Fibroblast of skin of right biceps (primary cell): ENCODE measurements at places on chromosomes 3 and 15.

GRCh38 chr3:59386165-59386564 is 336.3 kb upstream of the CFAP20DC start:
- DNase-seq, result no peak

DNA sequence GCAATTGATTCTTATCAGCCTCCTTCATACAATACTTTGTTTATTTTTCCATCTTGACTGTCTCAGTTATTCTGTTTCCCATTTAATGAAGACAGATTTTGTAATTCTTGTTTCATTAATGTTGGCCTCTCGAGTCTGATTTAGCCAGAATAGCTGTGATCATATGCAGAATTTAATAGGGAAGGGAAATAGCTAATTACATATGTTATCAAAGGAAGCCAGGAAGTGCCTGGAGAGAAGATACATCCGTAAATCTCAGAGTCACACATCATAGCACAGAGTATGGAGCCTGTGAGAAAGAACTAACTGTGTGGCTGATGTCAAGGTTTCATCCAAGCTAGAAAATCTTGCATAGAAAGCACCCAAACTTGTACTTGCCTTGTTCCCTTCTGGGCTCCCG is 288.9 kb upstream of the SLCO3A1 start:
- no peak for DNase-seq

DNA sequence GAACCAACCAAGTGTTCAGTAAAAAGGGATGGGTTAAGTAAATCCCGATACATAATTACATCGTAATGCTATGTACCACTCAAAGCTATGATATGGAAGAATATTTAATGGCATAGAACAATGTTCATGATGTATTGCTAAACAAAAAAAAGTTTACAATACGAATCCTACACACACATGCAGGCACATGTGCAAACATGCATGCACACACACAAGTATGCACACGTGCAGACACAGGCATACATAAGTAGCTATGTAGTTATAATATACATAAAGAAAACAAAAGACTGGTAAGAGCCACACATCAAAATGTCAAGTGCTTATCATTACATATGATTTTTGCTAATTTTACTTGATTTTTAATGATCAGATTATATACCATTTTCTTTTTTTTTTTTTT is 74.2 kb downstream of the ARRDC4 start:
- DNase-seq, result no peak

- no peak for DNase-seq
Observed at GRCh38 chr3:62987721-62988120, 112.5 kb upstream of the CADPS start.

DNA sequence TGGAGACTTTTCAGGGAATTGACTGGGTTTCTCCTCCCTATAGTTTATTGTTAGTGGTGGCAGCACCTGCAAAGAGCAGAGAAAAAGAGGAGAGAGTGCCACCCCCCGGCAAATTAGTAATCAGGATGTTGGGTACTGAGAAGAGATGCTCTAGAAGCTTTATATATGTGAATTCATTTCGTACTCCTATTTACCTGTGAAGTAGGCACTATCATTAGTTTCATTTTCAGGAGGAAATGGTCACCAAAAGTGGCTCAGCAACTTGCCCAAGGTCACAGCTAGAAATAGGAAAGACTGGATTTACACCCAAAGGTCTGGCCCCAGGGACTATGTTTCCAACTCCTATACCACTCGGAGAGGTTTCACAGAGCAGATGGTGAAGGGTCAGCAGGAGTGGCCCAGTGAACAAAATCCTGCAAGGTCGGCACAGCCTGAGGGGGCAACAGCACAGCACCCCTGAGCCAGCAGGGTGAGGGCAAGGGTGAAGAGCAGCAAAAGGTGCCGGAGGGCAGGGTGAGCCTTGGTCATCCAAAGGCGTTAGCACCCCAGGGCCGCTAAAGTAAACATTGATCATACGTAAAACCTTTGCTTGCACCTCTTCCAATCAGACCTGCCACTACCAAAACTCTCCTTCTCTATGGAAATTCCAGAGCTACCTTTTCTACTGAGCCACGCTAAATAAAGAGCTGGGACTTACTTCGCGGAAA is 23.6 kb downstream of the VGLL4 start:
- no peak for DNase-seq

DNA sequence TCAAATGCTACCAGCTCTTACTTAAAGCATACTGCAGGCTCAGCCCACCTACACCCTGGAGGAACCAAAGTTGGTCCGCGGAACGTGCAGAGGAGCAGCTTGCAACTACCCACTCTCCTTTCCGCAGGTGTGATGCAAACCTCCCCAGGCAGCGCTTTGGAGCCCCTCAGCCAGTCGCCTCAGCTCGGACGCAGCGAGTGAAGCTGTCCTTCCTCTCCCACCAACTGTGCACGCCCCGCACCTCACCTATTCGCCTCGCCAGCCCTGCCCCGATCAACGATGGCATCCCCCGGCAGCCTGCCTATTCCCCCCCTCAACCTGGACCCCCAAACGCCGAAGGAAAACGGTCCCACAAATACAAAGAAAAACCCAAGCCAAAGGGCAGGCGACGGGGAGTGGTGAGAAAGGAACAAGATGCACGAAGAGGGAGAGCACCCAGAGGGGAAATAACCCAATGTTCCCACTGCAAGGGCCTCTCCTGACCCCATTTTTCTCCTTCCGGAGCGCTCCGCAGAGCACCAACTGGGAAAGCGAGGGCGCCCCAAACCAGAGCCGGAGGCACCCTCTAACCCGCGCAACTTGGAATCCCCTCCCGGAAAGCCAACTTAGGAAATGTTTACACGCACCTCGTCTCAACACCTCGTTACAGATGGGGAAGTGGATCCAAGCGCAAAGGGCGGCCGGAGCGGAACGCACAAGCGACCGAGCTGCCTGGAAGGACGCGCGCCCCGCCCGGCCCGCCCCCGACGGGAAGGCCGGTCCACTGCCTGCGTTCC is 665 bp downstream of the GLB1 start:
- peak; percentile 39 for DNase-seq

GRCh38 chr3:176587089-176587488 is 610.2 kb downstream of the TBL1XR1 start:
- no peak for DNase-seq

- DNase-seq, result no peak
Observed at GRCh38 chr3:128415773-128416577, 50.7 kb downstream of the DNAJB8 start.

DNA sequence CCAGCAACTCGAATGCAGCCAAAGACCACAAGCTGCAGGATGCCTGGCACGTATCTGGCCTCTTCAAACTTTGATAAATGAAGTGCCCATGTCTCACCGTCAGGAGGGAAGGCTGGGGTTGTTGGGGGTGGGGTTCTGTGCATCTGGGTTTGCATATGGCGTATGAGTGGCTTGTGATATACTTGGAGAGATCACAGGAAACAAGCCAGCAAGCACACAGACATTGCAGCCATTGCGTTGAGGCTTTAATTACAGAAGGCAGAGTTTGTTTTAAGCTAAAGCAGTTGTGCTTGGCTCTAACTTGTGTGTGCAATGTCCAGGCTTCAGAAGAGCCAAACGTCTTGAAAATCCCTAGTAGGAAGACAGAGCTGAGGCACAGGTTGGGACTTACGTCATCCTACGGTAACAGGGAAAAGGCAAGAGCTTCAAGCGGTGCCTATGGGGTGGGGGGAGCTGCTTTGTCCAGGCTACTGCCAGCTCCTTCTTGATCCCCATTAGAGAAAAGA is 109.2 kb downstream of the ASB7 start:
- DNase-seq, result peak; percentile 26

GRCh38 chr3:48276911-48277641 is 36.2 kb downstream of the ZNF589 start:
- DNase-seq, result no peak

DNA sequence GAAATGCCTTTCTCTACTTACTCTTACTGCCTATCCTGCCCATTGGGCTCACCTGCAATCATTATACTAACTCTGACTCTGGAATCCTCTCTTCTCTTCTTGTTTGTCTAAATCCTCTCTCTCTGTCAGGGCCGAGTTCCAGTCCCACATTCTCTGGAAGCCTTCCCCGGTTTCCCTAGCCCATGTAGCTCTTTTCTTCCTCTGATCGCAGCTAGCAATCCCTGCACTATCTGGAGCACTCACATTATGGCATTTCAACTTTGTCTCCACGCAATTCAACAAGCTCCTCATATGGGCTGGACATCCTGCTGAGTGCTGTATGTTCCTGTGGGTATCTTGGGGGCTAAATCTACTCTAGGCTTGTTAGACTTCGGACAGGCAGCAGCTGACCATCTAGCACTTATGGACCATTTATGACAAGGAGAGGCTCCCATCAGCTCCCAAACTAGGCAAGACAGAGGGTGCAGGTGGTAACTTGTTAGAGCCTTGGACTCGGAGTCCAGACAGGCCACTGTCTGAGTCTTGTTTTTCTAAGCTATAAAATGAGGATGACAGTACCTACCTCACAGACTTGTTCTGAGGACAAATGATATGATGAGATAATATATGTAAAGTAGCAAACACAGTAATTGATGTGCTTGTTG is 58.3 kb downstream of the EPHB3 start:
- DNase-seq, result no peak

- peak; percentile 38 for DNase-seq
Observed at GRCh38 chr3:188185717-188186251, 31.8 kb downstream of the LPP start.

DNA sequence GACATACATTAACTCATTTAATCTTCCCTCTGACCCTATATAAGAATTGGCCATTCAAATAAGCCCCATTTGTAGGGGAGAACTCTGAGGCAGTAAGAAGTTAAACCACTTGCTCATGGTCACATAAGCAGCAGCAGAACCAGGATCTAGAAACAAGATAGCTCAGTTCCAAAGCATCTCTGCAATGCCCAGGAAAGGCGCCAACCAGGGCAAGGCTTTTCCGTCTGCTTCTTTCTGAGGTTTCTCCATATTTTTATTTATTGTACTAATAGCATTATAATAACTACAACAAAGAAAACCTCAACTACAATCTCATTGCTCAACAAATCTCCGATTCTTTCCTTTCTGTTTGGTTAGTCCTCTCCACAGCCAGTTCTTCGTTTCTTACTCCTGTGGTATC is 4.3 kb upstream of the UBE2E2 start:
- no peak for DNase-seq

DNA sequence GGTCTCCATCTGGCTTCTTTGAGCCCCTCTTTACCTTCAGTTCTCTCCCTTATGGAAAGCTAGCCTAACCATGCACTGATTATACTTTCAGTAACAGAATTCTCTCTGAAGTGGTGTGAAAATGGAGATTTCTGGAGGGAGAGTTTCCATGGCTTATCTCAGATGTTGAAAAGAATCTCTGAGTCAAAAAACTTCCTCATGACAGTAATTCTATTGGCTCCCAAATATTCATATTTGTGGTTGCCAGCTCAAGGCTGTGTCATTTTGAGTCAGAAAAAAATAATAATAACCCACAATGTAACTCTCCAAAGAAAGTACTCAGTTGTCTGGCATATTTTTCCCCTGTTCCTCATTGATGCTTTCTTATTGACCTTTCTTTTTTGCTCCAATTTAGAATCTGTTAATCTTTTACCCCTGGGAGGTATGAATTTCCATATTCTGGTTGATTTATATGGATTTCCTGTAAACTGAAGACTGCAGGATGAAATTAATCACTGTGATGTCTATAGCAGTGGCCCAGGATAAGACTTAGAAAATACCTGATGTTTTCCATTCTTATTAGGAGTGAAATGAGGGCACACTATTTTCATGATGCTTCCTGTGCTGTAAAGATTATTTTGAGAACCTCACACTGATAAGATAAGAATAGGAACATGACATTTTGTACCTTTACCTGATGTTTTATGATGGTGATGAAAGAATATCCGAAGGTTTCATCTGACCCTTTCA is 149.5 kb upstream of the EPHA3 start:
- DNase-seq, result peak; percentile 96

DNA sequence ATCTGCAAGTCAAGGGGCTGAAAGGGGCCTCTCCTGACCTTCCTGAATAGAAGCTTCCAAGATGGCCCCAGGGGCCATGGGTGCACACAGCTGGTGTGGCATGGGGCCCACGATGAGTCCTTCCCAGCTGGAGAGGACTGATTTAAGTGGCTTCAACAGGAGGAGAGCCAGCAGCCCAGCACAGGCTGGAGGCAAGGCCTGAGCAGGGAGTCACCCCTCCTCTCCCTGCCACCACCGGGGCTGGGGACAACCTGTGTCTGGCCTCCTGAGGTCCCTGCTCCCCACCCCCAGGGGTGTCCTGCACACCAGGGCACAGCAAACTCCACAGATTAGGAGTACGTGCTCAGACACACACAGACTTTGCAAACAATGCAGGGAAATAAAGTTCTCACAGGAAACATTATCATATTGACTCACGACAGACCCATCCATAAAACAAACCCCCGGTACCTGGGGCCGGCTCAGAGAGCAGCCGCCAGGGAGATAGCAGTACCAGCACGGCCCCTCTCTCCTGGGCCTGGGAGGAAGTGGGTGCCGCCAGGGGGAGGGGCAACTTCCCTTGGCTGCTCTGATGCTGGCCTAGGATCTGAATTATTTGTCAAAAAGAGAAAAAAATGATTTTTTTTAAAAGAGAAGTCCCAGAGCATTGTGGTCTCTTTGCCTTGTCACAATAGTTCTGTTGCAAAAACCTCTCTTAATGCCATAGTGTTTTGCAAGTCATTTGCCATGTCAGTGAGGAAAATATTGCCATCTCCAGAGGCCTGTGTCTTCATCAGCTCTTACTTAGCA is 21.9 kb upstream of the TSEN2 start:
- no peak for DNase-seq

DNA sequence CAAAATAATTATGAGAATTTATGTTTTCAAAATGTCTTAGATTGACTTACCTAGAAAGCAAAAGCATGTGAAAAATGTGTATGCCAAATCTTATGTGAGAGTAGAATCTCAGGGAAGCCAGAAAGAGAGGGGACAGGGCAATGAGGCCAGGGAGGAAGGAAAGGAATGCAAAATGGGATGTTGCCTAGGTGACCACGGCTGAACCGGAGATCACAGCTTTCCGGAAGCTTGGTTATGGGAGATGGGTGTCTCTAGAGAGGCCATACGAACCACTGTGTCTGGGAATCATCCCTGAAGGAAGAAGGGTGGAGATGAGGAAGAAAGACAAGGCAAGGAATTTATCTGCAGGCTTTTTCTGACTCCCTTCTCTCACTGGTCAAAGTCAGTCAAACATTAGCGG is 76.0 kb downstream of the SUCLG2 start:
- DNase-seq, result peak; percentile 35

- DNase-seq, result no peak
Observed at GRCh38 chr15:58108117-58108516, 30.1 kb upstream of the AQP9 start.

DNA sequence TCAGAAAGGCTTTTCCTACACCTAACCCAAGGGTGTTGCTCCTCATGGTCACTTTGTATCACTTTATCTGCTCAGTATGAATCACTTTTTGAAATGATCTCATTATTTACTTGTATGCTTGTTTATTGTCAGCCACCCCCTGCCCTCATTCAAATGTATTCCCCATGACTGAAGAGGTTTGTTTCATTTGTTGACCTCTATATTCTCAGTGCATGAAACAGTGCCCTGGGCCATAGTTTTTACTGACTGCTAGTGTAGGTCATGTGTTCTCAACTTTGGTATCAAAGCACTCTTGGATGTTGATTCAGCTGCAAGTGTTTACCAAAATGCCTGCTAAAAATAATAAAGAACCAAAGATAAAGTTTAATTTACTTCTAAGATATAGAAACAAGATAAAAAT is 381.7 kb upstream of the ARPP21 start:
- DNase-seq, result no peak

GRCh38 chr15:64249883-64250575 is 87.2 kb upstream of the PPIB start:
- peak; percentile 53 for DNase-seq
